MCF 10A (cell line): ENCODE measurements at places on chromosomes 12 and 14. TPM values are rescaled to one million over a fixed set of nuclear protein-coding genes. Genes with fewer than 3 reads are reported as not detected.

Gene CCDC175
- not detected in 2 replicates for total RNA-seq

Gene ZBTB1
- 26.5 and 30.9 TPM in 2 replicates for total RNA-seq

Gene SMOC1
- total RNA-seq, result 22.9 and 23.6 TPM in 2 replicates

Gene MAP3K9
- total RNA-seq, result 17.2 and 18.6 TPM in 2 replicates

Gene IL31
- not detected in 2 replicates for total RNA-seq

GRCh38 chr12:857611-858010 is 91.9 kb downstream of the RAD52 start:
- H3K4me3 ChIP-seq, result peak overlapping the region; percentile 47
- no peaks in the 10 kb centered on the region for H3K27me3 ChIP-seq
- peaks cover 24% of the 10 kb centered on the region for H3K4me1 ChIP-seq
- peak; percentile 88 for DNase-seq
- H3K27ac ChIP-seq, result peak overlapping the region; percentile 92
- H3K36me3 ChIP-seq, result peaks cover 42% of the 10 kb centered on the region

- no peak overlapping the region for H3K27ac ChIP-seq
- no peak overlapping the region for H3K4me3 ChIP-seq
- H3K4me1 ChIP-seq, result no peaks in the 10 kb centered on the region
Measured at GRCh38 chr14:101713621-101714349, 47.7 kb upstream of the PPP2R5C start.

- H3K4me3 ChIP-seq, result no peak overlapping the region
- H3K27me3 ChIP-seq, result no peaks in the 10 kb centered on the region
- DNase-seq, result peak; percentile 62
- H3K27ac ChIP-seq, result peak overlapping the region; percentile 57
- H3K4me1 ChIP-seq, result peaks cover 27% of the 10 kb centered on the region
- peaks cover 13% of the 10 kb centered on the region for H3K36me3 ChIP-seq
Measured at GRCh38 chr12:6285532-6286306, 24.8 kb upstream of the PLEKHG6 start.

DNA sequence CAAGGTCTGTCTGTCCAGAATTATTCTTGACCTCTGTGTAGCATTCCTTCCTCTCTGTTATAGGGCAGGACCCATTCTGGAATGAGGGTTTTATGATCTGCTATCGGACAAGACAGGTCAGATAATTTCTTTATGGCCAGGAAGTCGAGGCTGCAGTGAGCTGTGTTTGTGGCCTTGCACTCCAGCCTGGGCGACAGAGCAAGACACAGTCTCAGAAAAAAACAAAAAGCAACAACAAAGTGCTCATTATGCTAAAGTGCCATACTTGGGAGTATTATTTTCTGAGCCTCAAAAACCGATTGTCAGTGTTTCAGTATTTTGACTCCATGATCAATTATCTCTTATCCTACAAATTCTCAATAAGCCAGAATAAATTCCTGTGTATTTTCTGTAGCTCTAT is 4.1 kb downstream of the CIPC start:
- H3K4me3 ChIP-seq, result no peak overlapping the region
- H3K27me3 ChIP-seq, result no peaks in the 10 kb centered on the region
- no peak overlapping the region for H3K27ac ChIP-seq
- peaks cover 39% of the 10 kb centered on the region for H3K4me1 ChIP-seq
- no peak for DNase-seq
- H3K36me3 ChIP-seq, result peaks cover 21% of the 10 kb centered on the region

DNA sequence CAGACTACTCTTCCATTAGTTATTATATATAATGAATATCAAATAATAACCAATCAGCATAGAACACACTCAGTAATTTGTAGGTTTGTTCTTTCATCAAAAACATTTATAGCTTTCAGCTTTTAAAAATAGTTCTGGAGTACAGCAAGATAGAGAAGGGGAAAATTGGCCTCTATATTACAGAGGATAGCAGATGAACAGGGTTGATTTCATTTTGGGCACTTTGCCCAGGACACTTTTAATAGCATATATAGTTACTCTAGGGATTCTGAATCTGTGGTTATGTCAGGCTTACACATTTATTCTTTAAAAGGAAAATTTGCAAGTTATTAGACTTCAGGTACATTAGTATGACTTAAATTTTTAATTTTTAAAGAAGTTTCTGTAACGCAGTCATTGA is 52.6 kb downstream of the IFT81 start:
- peak; percentile 7 for DNase-seq
- H3K36me3 ChIP-seq, result peaks cover 27% of the 10 kb centered on the region
- no peak overlapping the region for H3K4me3 ChIP-seq
- no peaks in the 10 kb centered on the region for H3K4me1 ChIP-seq
- H3K27ac ChIP-seq, result no peak overlapping the region

- no peak for DNase-seq
- no peak overlapping the region for H3K27ac ChIP-seq
- no peaks in the 10 kb centered on the region for H3K27me3 ChIP-seq
- no peaks in the 10 kb centered on the region for H3K36me3 ChIP-seq
Measured at GRCh38 chr12:56831936-56832335, 68.8 kb downstream of the HSD17B6 start.

DNA sequence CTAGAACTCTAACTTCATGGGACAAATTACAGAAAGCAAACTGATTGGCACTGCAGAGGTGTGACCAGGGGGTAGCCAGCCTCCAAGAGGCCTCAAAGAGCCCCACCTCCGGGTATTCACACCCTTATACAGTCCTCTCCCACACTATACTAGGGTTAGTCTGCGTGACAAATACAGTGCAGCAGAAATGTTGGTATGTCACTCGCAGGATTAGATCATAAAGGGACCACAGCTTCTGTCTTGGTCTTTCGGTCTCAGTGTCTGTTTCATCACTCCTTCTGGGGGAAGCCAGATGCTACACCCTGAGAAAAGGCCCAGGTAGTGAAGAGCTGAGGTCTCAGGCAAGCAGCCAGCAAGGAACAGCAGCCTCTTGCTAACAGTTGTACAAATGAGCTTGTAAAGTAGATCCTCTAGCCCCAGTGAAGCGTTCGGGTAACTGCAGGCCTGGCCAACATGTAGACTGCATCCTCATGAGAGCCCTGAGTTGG is 68.9 kb upstream of the SAV1 start:
- H3K27me3 ChIP-seq, result no peaks in the 10 kb centered on the region
- H3K4me1 ChIP-seq, result peaks cover 5% of the 10 kb centered on the region
- H3K4me3 ChIP-seq, result no peak overlapping the region
- H3K36me3 ChIP-seq, result peaks cover 40% of the 10 kb centered on the region
- H3K27ac ChIP-seq, result no peak overlapping the region
- DNase-seq, result no peak

DNA sequence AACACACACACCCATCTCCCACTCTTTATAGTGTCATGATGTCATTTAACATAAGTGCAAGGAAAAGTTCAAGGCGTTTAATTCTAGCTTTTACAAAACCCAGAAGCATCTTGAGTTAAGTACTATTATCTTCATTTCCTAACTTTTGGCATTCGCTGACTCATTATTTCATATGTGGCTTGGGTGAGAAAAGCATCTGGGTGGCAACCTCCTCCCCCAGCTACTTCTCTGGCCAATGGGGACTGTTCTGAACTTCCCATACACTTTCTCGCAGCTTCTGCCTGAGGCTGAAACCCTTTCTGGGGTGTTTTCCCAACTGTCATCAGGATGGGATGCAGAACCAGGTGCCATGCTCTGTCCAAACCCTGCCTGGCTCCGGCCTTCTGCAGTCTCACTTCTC is 2.8 kb upstream of the MARK3 start:
- peaks cover 19% of the 10 kb centered on the region for H3K4me1 ChIP-seq
- no peak overlapping the region for H3K4me3 ChIP-seq
- H3K27me3 ChIP-seq, result no peaks in the 10 kb centered on the region
- peaks cover 6% of the 10 kb centered on the region for H3K36me3 ChIP-seq

GRCh38 chr12:12086973-12087692 is 16.4 kb downstream of the BCL2L14 start:
- no peak overlapping the region for H3K27ac ChIP-seq
- no peaks in the 10 kb centered on the region for H3K27me3 ChIP-seq
- H3K36me3 ChIP-seq, result no peaks in the 10 kb centered on the region
- DNase-seq, result no peak
- no peaks in the 10 kb centered on the region for H3K4me1 ChIP-seq
- H3K4me3 ChIP-seq, result no peak overlapping the region

- H3K4me3 ChIP-seq, result no peak overlapping the region
- H3K27me3 ChIP-seq, result no peaks in the 10 kb centered on the region
- no peak overlapping the region for H3K27ac ChIP-seq
- peaks cover 21% of the 10 kb centered on the region for H3K36me3 ChIP-seq
- DNase-seq, result no peak
Measured at GRCh38 chr12:998020-998874, 7.2 kb downstream of the ERC1 start.

DNA sequence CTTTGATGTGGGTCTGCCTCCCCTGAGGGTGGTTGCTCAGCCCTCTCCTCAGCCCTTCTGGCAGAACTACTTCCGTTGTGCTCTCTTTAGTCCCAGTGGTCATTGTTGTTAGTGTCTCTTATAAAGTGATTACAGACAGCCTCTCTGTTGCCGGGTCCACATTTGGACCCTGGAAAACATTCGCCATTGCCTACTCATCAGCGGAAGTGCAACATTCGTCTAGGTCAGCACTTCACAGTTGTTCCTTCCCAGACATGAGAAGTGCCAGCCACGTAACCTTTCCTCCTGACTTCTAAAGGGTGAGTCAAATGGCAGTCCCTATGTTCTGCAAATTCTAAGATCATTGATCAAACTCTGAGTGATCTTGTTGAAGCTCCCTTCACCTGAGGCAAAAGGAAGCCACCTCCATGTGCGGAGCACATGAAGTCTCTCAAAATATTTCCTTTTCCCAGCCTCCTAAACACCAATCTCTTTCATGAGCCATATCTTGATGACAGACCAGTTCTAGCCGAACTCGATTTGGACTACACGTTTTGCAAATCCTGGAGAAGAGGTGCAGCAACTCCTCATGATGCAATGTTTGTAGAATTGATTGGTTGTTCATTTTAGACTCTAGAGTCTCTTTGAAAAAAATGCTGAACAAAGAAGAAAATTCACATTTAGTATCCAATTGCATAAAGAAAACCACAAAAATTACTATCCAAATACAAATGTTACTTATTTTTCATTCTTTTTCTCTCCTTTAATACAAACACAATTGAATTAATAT is 163.8 kb downstream of the RPL10L start:
- no peak for DNase-seq
- H3K36me3 ChIP-seq, result no peaks in the 10 kb centered on the region
- no peak overlapping the region for H3K27ac ChIP-seq

DNA sequence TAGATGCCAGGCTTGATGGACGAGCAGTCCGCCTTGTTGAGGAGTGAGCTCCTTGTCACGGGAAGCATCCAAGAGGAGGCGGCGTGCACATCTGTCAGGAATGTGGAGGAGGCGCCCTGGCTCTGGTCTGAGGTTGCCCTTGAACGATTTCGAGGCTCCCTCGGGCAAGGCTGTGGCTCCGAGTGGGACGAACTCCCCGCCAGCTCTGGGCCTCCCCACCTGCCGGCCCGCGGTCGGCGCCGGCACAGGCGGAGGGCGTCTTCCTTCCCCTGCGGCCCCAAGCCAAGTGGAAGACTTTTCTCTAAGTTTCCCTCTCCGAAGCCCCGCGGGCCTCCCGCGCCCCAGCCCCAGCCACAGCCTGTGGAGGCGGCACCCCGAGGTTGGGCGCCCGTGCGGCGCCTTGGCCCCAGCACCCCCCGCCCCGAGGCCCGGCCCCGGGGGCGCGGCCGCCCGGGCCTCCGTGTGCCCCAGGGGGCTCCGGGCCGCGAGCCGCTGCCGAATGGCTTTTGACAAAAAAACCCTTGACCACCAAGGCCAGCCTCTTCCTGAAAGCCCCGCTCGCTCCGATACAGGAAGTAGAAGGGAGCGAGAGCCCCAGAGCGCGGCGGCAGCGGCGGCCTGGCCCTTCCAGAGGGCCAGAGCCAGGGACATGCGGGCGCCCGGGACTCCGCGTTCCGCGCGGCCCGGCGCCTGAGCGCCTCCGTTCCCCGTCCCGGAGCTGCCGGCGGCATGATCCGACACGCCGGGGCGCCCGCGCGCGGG is at the start of gene RIN3:
RIN3 (plus strand) TSS at position 578 of the 762 bp plus-strand sequence; CDS start at position 730, 152 bp downstream.
- peaks cover 11% of the 10 kb centered on the region for H3K4me1 ChIP-seq
- H3K36me3 ChIP-seq, result peaks cover 4% of the 10 kb centered on the region
- no peak within 1 kb of the TSS for H3K27ac ChIP-seq
- H3K4me3 ChIP-seq, result peak within 1 kb of the TSS; percentile 70
- H3K27me3 ChIP-seq, result no peaks in the 10 kb centered on the region

DNA sequence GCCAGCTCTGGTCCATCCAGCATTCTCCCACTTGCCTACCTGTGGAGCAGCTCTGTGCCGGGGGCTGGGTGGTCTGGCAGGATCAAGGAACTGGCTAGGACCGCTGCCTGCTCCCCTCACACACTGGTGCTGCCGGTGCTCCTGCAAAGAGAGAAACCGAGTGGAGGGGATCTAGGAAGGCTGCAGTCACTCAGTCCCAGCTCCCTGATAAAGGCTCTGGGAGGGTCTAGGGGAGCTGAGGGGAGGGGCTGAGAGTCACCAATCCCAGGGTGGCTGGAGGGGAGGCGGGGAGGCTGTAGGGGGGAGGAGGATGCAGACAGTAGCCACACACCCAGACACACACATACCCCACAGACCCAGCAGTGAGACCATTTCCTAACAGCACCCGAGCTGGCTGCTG is at the start of gene TAC3:
TAC3 (minus strand) TSS at position 182 of the 400 bp plus-strand sequence. CDS start 732 bp downstream, outside the sequence.
- no peak within 1 kb of the TSS for H3K4me3 ChIP-seq
- H3K27ac ChIP-seq, result no peak within 1 kb of the TSS
- H3K4me1 ChIP-seq, result no peaks in the 10 kb centered on the region
- no peaks in the 10 kb centered on the region for H3K36me3 ChIP-seq

- no peaks in the 10 kb centered on the region for H3K4me1 ChIP-seq
- H3K27me3 ChIP-seq, result peaks cover 39% of the 10 kb centered on the region
- H3K4me3 ChIP-seq, result no peak overlapping the region
- H3K27ac ChIP-seq, result no peak overlapping the region
- H3K36me3 ChIP-seq, result no peaks in the 10 kb centered on the region
- DNase-seq, result no peak
Measured at GRCh38 chr12:94225506-94225905, 77.1 kb downstream of the PLXNC1 start.

DNA sequence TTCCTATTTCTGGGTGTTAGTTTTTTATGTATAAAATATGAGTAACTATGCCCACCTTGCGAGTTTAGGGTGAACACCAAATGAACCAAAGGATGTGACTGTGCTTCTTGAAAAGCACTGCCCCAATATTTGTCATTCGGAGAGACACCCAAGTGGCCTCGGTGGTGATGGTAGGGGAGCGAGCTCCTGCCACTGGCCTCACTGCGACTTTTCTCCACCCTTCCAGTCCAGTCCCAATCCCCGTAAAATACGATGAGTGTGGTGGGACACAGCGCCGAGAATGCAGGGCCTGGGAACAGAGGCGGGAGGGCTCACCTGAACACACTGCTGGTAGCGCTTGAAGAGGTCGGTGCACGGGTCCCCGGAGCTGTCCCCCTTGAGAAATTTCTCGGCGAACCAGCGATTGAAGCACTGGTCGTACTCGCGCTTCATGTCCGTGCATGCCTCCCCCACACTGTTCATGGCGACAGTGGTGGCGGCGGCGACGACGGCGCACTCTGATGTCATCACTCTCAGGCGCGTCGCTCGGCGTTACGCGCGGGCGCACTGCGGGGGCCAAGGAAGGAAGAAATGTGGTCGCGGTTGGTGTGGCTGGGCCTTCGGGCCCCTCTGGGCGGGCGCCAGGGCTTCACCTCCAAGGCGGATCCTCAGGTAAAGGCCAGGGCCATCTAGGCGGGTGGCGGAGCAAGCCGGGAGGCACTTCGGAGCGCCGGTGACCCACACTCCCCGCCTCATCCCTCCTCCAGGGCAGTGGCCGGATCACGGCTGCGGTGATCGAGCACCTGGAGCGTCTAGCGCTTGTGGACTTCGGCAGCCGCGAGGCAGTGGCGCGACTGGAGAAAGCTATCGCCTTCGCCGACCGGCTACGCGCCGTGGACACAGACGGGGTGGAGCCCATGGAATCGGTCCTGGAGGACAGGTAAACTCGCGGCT is at the start of the genes GATC and TRIAP1:
GATC (plus strand) TSS at position 534 of the 933 bp plus-strand sequence; CDS start at position 571, 37 bp downstream.
TRIAP1 (minus strand) TSS at position 474 of the 933 bp plus-strand sequence; CDS start at position 462, 12 bp downstream.
- peaks cover 7% of the 10 kb centered on the region for H3K4me1 ChIP-seq
- DNase-seq, result peak; percentile 77
- peak within 1 kb of the TSS; percentile 98 for H3K27ac ChIP-seq
- H3K27me3 ChIP-seq, result no peaks in the 10 kb centered on the region
- peak within 1 kb of the TSS; percentile 100 for H3K4me3 ChIP-seq
